ENCODE measurements at places on chromosomes 2 and 18. TPM values are rescaled to one million over a fixed set of nuclear protein-coding genes. Genes with fewer than 3 reads are reported as not detected.
A peak's percentile ranks its signal among the peaks of the same experiment; 100 is the strongest.

Gene TSPYL6
- total RNA-seq: not detected

Gene CRYBA2
- not detected for total RNA-seq

Gene POTEC
- total RNA-seq: not detected

Gene ATOH8
- total RNA-seq: 3.8 TPM

Gene TBR1
- total RNA-seq: 0.13 TPM

Gene TTLL4
- 22.9 TPM for total RNA-seq

Gene PIEZO2
- total RNA-seq: 0.10 TPM

Gene NEU2
- 0.24 TPM for total RNA-seq

Gene SMYD5
- total RNA-seq: 44.0 TPM

Gene NT5C1B
- total RNA-seq: not detected

Gene DNER
- 42.9 TPM for total RNA-seq

Gene IL36G
- total RNA-seq: not detected

DNA sequence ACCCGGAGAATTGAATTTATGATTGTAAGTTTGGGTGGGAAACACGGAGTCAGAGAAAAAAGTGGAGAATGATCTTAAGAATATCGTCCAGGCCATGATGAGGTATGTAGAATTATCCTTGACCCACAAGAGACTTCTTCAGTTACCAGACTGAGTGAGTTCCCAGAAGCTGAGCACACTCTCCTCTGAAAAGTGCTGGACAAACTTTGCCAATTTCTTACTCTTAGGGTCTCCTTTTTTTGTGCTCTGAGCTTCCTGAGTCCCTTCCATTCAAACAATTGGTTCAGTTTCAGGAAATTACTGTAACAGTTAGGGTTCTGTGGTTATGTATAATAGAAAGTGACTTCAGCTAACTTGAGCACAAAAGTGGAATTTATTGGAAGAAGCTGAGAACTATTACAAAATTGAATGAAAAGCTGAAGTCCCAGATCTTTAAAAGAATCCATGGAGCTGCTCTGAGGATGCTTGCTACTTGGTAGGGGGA is 50.6 kb upstream of the EHBP1 start:
- DNase-seq: no peak

DNA sequence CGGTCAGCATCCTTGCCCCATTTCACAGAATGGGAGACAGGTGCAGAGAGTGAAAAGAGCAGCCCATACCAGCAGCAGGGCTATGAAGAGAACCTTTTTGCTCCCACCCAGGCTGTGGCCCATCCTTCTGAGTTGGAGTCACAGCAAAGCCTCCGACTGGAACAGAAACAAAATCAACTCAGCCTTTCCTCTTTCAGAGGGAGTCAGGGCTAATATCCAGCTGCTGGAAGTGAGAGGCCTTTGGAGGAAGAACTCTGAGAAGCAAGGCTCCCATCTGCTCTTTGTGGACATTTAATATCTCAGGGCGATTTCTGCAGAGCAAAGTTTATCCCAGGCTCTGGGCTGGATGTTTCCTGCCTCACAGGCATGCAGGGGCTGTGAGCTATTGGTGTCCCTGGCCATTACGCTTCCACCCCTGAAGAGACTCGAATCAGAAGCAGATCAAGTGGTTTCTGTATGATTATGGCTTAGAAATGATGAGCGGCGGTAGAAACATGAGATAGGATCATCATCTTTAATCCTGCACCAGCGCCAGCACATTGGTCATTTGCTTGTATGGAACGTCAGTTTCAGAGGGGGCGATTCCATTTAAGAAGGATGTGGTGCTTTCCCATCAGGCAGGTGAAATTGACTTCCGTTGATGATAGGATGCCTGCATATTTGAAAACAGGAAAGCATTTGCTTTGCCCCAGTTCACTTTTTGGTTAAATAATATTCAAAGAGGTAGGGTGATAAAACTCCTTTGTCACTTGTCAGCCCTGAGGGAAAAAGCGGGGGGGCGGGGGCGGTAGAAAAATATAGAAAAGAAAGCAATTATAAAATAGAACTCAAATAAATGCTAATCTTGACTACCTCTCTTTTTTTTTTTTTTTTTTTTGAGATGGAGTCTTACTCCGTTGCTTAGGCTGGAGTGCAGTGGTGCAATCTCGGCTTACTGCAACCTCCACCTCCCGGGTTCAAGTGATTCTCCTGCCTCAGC is 152.4 kb downstream of the LRRC30 start:
- DNase-seq: no peak

DNA sequence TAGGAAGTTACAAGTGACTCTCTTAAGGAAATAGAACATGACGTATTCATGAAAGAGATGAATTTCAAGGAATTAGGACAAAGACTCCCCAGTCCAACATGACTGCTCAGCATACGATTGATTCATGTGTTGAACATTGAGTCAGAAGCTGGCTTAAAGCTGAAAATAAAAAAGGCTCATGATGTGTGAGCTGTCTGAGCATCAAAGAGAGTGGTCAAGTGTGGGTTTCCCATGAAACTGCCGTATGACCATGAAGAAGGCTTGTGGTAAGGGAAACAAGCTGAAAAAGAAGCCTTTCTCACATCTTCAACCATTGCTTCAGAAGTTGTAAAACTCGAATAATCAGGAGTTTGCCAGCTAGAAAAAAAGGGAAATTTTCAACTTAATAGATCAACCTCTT is 201.9 kb upstream of the APCDD1 start:
- no peak for DNase-seq

- DNase-seq: no peak
Measured at GRCh38 chr2:26583381-26583911, 57.7 kb downstream of the CIB4 start.

DNA sequence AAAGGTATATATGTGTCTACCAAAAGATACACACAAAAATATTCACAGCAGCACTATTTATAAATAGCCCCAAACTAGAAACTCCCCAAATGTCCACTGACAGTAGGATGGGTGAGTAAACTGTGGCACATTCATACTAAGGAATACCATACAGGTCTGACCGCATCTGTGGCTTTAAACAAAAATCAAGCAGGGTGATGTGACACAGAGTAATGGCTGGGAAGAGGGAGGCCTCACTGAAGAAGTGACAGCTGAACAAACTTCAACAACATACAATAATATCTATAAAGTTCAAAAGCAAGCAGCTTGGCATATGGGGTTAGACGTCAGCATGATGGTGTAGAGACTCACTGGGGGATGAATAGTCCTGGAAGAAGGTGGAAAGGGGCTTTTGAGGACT is 115.1 kb upstream of the PPP1CB start:
- no peak for DNase-seq

DNA sequence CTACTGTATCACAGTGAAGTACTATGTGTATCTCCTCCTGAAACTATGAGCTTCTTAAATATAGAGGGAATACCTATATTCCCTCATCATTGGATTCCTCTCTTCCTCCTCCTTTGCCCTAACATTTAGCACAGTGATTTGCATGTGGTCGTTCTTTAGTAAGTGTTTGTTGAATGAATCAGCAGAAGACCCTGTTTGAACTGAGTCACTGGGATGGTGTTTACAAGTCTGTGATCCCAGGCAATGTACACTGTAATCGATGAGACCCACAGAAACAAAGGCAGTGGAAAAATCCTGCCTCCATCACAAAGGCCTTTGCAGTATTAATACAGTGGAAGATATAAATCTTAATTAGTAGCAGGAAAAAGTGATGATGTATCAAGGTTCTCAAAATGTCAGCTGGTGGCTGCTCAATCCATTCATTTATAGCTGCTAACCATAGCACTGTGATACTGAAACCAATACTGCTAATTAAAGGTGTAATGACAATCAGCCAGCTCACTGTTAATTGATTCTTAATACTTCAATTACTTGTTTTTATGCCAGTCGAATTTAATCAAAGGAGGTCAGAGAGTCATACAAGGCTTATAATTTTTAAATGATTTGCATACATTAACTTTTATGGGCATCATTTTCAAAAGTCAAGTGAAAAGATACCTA is 20.8 kb upstream of the MYO3B start:
- DNase-seq: peak; percentile 75

DNA sequence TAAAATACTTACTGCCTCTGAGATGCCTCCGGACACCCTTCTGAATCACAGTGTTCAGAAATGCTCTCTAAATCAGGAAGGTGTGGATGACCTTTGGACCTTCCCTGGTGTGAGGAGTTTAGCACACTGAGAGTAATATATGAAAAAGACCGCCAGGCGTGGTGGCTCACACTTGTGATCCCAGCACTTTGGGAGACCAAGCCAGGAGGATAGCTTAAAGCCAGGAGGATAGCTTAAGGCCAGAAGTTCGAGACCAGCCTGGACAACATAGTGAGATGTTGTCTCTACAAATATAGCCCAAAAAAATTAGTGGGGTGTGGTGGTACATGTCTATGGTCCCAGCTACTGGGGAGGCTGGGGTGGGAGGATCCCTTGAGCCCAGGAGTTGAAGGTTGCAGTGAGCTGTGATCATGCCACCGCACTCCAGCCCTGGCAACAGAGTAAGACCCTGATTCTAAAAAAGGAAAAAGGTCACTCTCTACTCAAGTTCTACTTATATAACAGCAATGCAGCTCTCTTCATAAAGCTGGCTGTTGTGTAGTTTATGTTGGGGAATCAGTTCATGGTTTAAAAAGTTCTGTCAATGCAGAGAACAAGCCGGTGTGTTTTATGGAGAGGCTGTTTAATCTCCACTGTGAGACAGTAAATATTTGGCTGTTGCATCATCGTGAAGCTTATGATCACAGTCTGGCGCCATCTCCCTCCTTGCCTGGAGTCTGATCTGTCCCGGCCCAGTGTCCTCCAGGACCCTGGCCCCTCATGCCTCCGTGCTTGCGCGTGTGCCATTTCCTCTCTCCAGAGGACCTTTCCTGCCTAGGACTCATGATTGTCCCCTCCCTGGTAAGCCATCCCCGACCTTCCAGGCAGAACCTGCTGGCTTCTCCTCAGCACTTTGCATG is 184.5 kb downstream of the FAM210A start:
- DNase-seq: no peak

DNA sequence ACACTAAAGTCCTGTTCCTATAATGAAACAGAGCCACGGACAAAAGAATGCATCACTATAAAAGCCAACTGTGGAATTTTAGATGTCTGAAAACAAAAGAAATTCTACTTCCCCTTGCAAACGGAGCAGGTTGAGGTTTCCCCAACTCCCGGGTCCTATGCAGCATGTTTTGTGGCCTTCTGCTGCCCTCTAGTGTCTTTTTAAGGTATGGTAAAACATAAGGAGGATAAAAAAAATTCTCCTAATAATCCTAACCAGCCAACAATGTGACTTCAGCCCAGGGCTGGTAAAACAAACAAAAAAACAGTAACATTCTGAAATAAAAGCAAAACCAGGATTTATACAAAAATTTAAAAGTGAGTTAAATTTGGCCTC is 539.5 kb downstream of the NRXN1 start:
- peak; percentile 62 for DNase-seq

- DNase-seq: peak; percentile 75
Measured at GRCh38 chr2:55843096-55843993, 80.2 kb downstream of the EFEMP1 start.

DNA sequence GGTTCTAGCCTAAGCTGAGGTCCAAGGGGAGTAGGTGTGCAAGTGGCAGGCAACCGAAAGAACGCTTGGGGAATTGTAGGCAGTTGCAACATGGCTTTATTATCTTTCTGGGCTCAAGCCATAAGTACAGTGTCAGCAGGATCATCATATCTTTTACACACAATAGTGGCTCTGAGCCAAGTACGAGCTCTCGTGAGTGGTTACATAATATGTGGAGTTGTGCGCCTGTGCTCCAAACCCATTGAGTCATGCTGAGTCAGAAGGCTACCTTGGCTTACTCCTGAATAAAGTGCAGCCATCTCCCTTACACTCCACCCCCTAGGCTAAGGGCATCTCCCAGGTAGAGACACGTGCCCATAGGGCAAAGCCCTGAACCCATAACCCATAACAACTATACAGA is 233.9 kb downstream of the SATB2 start:
- DNase-seq: peak; percentile 89

DNA sequence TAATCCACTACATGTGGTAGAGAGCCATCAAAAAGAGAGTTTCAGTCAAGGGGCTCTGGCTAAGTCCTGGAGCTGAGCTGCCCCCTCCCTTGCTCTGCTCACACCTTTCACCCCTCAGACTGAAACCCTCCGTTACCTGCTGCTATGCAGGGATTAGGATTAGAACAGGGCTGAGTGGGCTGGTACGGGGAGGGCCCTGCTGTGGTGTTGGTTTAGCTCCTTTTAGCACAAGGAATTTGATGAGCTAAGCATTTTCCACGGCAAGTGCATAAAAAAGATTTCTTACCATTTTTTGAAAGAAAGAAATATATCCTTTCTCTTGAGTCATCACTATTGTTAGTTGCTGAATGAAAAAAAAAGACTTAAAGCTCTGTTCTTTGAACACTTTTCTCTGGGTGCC is 46.3 kb downstream of the TCF7L1 start:
- no peak for DNase-seq

GRCh38 chr18:13439461-13439860 is 220.9 kb downstream of the LDLRAD4 start:
- no peak for DNase-seq

- no peak for DNase-seq
Measured at GRCh38 chr18:75088021-75088506, 120.9 kb downstream of the PTGR3 start.

DNA sequence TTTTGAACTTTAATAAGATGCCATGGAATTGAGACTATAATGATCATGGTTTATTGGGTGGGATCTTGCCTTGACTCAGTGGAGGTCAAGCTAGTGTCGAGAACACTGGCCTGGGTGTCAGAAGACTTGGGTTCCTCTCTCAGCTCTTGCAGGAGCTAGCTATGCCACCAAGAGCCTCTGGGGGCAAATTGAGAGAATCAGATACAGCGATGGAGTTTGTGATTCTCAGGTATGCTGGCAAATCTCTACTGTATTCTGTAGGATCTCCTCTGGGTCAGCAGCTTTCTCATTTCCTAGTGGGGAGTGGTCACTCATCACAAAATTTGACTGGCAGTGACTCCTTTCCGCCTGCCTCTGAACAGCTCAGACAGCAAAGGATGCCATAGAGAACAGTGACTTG is 477.0 kb downstream of the RNF144A start:
- DNase-seq: no peak

All from HT1080 (cell line).